Stimulated activated naive B cell treated with anti-CD40 and anti-IgM and Interleukin-4, amounts not matched to agents 10 μg/mL and 1 μg/mL and 100 μg/mL, for 72 hours (primary cell): ENCODE measurements at places on chromosomes 2 and 18.
A peak's percentile ranks its signal among the peaks of the same experiment; 100 is the strongest.

- no peak for DNase-seq
Measured at GRCh38 chr18:22446325-22446724, 28.6 kb upstream of the CTAGE1 start.

GRCh38 chr2:210556329-210556980, at the start of gene CPS1:
Gene CPS1, plus strand, starts transcription at chr2:210556599. Its CDS starts 135 bp downstream, at chr2:210556734.
- no peak for DNase-seq

- no peak for DNase-seq
Measured at GRCh38 chr2:21395366-21395765, 271.6 kb downstream of the TDRD15 start.

DNA sequence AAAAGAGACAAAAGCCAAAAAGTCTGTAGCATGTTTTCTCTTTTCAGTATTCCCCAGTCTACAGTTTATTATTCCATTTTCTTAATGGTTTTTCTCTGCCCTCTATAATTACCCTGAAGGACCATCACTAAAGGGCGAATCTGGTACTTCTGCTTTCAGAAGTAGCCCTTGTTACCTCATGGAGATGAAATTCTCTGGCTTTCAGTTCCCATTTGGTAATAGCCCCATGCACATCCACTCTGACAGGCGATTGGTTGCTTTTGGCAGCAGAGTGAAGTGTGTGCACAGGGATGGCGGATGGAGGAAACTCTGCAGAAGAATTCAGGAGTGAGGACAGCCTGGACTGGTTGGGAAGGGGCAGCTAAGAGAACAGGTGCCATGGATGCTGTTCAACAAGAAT, 66.3 kb upstream of the NABP1 start:
- DNase-seq = peak; percentile 63

GRCh38 chr18:6222271-6222670, 192.4 kb downstream of the L3MBTL4 start:
- DNase-seq = no peak
